Sigmoid colon (tissue), 7 donors: ENCODE measurements at places on chromosomes 5 and 9. TPM values are rescaled to one million over a fixed set of nuclear protein-coding genes. Genes with fewer than 3 reads are reported as not detected.

SH3PXD2B gene
- 20.0 TPM for total RNA-seq

PCDHB10 gene
- 6.2 TPM for total RNA-seq

LAMC3 gene
- total RNA-seq = not detected

PCDHGC4 gene
- total RNA-seq = 7.5 TPM

GABRG2 gene
- total RNA-seq = 3.2 TPM

SHOC1 gene
- total RNA-seq = not detected

ARHGAP26 gene
- total RNA-seq = 13.3 TPM

MCC gene
- 11.4 TPM for total RNA-seq

ORM2 gene
- total RNA-seq = not detected

TAS2R1 gene
- total RNA-seq = not detected

C5orf46 gene
- not detected for total RNA-seq

TNIP1 gene
- 59.6 TPM for total RNA-seq

LEAP2 gene
- total RNA-seq = 1.4 TPM

PCDHGA6 gene
- 11.0 TPM for total RNA-seq

CKMT2 gene
- 4.6 TPM for total RNA-seq

SLC28A3 gene
- total RNA-seq = not detected

MED22 gene
- 29.4 TPM for total RNA-seq

ACOT12 gene
- not detected for total RNA-seq

NOXA1 gene
- total RNA-seq = 3.3 TPM

MGAT1 gene
- 105 TPM for total RNA-seq

GADD45G gene
- total RNA-seq = 37.8 TPM

PCDH1 gene
- total RNA-seq = 13.2 TPM

NTRK2 gene
- 2.1 TPM for total RNA-seq

CDH6 gene
- 2.9 TPM for total RNA-seq

MYORG gene
- 23.5 TPM for total RNA-seq

SHC3 gene
- 2.3 TPM for total RNA-seq

CCL27 gene
- not detected for total RNA-seq

RMND5B gene
- total RNA-seq = 39.9 TPM

TMEM252 gene
- total RNA-seq = not detected

PCDHA4 gene
- 1.1 TPM for total RNA-seq

MAPKAP1 gene
- total RNA-seq = 155 TPM

PCDHB6 gene
- 1.4 TPM for total RNA-seq

C7 gene
- 618 TPM for total RNA-seq

RAD23B gene
- total RNA-seq = 70.3 TPM

GCNT4 gene
- 2.5 TPM for total RNA-seq

CMBL gene
- total RNA-seq = 12.8 TPM

PCDHGB4 gene
- total RNA-seq = 9.1 TPM

ASS1 gene
- total RNA-seq = 84.2 TPM

SCGB3A2 gene
- total RNA-seq = not detected

ZCCHC9 gene
- total RNA-seq = 20.2 TPM

SLC27A4 gene
- total RNA-seq = 11.8 TPM

KIF4B gene
- total RNA-seq = 0.16 TPM

IRX1 gene
- total RNA-seq = not detected

FABP6 gene
- 1.4 TPM for total RNA-seq

FCN2 gene
- not detected for total RNA-seq

GABRA6 gene
- not detected for total RNA-seq

PCDHA10 gene
- total RNA-seq = 0.71 TPM

SREK1IP1 gene
- 12.3 TPM for total RNA-seq

LCN1 gene
- total RNA-seq = not detected

ERAP2 gene
- total RNA-seq = 7.7 TPM

CA9 gene
- total RNA-seq = 0.71 TPM

IFNA2 gene
- total RNA-seq = not detected

TLX3 gene
- not detected for total RNA-seq

SUSD1 gene
- 4.4 TPM for total RNA-seq

GABRA1 gene
- total RNA-seq = not detected

GOLGA1 gene
- total RNA-seq = 15.1 TPM
